ENCODE measurements at places on chromosomes 3 and 15.

GRCh38 chr3:149781211-149781610, 11.1 kb downstream of the ANKUB1 start:
- DNase-seq = no peak

DNA sequence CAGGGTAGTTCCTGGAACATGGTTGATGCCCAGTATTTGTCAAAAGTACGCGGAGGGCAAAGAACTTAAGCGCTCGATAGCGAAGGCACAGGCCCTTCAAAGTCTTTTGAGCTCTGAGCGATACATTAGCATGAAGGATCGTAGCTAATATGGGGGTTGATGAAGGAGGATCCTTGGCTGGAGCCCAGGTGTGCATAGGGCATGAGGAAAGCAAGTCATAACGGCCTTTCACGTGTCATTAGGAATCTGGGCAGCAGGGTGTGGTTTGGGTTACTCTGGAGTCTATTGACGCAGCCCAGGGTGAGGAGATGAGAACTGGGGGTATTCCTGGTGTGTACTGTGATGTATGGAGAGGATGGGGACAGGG, 31.7 kb downstream of the SPINK8 start:
- no peak for DNase-seq

DNA sequence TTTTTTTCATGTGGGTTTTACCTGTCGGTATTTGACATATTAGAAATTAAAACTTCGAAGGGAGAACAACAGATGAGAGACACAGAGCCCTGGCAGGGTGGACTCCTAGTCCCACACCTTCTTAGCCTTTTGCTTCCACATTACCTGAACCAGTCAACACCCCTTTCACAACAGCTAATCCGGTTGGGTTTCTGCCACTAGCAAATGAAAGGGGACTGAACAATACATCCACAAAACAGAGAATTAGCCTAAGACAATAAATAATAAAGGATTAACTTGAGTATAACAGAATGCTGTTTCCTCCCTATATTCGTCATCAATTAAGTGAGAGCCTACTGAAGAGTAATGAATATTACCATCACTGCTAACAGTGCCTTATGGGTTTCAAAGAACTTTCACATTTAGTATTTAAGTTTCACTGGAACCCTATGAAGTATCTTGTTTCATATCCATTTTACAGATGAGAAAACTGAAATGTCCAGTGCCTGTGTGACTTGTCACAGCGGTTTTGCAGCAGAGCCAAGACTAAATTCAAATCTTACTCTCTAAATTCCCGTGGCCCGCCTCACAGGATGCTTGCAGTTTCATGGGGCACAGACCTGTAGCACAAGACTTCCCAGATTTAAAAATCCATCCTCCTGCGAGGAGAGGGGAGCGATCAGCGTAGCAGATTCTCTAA, 1.0 kb upstream of the RAB8B start:
- no peak for DNase-seq

GRCh38 chr3:88151358-88151757, 1.6 kb downstream of the C3orf38 start:
- no peak for DNase-seq

DNA sequence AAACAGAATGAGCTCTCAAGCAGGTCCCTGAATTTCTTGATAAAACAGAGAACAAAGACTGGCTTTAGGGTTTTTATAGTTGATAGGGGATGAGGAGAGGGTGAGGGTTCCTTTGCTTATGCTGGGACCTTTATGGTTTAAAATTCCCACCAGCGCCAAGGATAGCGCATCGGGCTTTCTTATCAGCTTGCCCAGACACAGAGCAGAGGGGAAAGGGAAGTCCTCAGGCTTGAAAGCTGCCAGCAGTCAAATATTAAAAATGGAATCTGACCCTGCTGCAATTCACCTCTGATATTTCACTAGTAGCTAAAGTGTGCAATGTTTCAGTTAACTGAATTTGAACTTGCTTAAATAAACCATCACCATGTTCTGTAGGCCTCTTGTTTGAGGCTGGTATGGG, 55.0 kb upstream of the EPHA3 start:
- DNase-seq = no peak

DNA sequence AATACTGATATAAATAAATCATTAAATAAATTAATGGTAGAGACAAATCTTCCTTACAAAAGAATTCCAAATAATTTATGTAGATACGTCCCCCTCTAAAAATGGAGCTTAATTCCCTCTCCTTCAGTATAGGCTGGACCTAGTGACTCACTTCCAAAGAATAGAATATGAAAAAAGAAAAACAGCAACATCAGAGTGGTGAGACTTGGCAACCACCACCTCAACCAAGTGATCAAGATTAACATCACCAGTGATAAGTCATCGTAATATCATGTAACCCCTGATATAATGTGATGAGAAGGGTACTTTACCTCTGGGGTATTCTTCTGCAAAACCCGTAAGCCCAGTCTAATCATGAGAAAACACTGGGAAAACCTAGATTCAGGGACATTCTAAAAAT, 13.4 kb downstream of the GOLGB1 start:
- DNase-seq = no peak

DNA sequence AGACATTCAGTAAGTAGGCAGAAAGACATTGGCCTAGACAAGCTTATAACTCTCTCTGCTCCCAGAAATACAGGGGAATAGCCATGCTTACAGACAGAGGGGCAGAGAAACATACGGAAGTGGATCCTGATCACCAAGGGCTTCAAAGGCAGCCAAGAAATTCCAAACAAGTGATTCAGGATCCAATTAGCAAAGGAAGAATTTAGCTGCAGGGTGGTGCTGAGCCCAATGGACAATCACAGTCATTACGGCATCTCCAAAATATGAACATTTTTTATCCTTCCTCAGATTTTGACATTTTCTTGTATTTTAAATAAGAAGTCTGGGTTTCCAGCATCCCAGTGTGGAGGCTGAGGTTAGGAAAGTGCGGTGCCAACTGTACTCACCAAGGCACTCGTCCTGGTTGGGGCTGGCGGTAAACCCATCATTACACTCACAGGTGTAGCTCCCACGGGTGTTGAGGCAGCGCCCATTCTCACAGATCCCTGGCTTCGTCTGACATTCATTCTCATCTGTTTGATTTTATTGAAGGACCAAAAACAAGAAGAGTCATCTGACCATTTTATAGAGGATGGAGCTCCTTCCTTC, 96.8 kb downstream of the DUT start:
- DNase-seq = no peak

DNA sequence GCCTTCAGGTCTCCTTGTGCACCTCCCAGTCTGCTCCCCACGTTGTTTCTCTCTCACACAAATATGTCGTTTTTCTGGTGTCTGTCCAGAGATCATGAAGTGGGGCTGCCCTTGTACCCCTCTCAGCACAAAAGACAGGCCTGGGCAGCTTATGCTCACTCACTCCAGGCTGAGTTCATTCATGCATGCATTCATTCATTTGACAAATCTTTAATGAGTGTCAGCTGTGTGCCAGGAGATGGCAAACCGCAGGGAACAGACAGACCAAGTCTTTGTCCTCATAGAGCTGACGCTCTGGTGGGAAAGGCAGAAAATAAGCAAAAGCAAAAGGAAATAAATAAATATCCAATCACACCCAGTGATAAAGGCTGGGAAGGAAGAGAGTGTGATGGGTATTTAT, 7.6 kb upstream of the TRH start:
- DNase-seq = no peak

DNA sequence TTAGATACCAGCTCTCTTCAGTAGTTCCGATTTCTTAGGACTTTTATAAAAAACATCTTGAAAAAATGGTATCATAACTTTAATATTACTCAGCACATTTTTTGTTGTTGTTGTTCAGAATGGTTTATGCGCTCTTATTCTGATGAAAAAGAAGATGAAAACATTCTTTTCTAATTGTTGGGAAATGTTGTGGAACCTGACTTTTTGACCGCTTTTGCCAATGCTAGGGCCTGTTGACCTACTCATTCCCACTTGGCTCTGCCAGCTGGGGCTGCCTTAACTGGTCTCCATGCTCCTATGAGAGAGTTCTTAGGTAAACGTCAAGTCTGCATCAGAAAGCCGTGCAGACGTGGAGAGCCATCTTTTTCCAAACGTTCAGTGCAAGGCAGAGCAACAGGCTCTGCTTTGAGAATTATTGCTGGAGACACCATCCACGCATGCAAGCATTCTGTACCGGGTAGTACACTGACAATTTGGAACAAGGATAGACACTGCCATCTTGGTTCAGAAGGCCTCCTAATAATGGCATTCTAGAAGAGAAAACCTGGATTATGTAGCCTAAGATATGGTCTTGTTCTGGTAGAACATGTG, 176.8 kb downstream of the GHSR start:
- DNase-seq = no peak

DNA sequence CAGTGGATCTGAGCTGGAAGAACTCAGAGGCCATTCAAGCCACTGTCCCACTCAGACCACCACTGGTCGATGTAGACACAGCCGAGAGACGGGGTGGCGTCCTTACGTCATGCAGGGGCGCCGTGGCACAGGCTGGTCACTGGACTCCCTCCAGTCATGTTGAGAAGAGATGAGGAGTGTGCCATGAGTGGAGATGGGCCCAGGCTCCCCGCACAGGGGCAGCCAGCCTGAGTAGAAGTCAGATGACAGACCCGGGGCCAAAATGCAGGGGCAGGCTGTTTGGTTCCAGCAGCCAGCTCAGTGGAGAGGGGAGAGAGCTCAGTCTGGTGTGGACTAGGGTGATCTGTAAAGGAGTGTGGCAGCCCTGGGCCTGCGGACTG, 33.4 kb upstream of the KIF23 start:
- no peak for DNase-seq

- peak; percentile 6 for DNase-seq
These were observed 189.4 kb downstream of the WNT5A start for GRCh38 chr3:55297706-55298105.

DNA sequence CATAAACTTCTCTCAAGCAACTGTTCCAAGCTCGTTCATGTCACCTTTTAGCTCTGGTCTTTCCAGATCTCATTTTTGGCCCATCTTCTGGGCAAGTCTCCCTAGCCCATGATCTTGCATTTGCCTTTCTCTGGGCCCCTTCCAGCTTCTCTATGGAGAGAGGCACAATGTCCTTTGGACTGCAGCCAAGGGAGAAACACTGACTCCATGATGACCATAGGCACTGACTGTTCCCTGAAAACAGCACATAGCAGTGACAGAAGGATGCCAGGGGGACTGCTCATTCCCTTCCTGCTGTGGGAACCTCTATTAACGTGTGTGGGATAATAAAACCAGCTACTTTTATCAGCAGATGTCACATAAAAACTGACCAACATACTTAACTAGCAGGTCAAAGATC, 60.3 kb downstream of the STRIT1 start:
- no peak for DNase-seq

DNA sequence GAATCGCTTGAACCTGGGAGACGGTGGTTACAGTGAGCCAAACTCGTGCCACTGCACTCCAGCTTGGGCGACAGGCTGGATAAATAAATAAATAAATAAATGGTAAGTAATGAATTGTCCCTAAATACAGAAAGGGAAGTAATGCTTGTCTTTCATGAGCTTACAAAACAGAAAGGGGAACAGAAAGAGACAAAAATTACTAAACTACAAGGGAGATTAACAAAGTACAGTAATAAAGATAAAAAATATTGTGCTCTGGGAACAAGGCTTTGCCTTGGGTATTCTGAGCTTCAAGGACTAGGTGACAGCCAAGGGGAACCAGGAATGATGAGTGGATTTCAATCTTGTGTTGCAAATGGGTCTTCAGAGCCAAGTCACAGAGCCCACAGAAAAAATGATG, 9.2 kb upstream of the HLTF start:
- DNase-seq = no peak

DNA sequence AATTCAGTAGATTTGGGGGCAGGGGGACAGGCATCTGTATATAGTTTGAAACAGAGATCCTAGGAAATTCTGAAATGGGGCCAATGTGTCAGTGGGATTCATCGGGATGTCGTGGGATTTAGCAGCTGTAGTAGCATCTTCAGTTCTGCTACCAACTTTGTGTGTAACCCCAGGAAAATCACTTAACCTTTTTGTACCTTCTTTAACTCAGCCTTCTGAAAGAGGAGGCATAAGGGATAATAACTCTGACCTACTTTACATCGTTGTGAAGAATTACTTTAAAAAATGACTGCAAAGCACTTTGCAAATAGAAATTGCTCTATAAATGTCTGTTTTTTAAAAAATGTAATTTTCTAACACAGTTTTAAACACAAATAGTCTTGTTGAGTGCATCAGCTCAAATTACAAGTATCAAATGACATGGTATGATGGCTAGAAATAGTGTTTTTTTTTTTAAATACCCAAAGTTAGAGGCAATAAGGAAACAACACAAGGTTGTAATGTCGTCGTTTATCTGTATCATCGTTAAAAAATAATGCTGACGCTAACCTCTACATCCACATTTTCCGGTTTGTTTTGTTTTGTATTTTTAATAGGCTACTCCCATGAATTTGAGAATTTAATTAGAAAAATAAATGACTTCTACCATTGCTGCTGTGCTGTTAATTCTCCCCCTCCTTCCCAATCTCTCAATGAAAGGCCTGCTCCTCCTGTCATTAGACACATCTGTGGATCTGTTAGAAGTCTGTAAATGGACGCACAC, 338.5 kb downstream of the PTPRG start:
- DNase-seq = no peak

Measured in SHP77 treated with DMSO at 0.1 percent for 48 hours (cell line).